ENCODE measurements at places on chromosomes 3 and 15. TPM values are rescaled to one million over a fixed set of nuclear protein-coding genes. Genes with fewer than 3 reads are reported as not detected.

The PLSCR2 gene
- total RNA-seq: not detected

The SEC61A1 gene
- total RNA-seq: 77.2 TPM

The CTXND1 gene
- total RNA-seq: 0.31 TPM

GRCh38 chr3:172562871-172563865 lies 39.9 kb upstream of the TNFSF10 start:
- DNase-seq: no peak

GRCh38 chr15:93210995-93211394 lies 122.0 kb upstream of the RGMA start:
- no peak for DNase-seq

DNA sequence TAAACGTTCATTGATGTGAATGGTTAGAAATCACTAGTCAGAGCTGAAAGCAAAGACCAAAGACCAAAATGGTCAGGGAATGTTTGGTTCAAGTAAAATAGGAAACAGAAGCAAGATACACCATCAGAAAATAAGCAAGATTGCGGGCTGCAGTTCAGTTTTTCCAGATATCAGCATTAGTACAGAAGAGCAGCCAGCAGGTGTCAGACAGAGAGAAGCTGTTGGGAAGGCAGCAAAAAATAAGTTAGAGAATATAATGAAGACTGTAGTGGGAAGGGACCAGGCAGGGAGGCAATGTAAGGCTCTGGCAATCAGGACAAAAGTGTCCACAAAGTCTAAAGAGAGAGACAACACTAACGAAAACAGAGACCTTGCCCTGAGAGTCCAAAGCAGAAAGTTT lies 639.4 kb upstream of the NAALADL2 start:
- DNase-seq: no peak

- DNase-seq: no peak
These were observed 74.4 kb downstream of the MOBP start for GRCh38 chr3:39541917-39542329.

Data from occipital lobe (tissue), 3 donors.